Activated T-helper 2 cell treated with anti-CD3 and anti-CD28 coated beads, Interferon-gamma antibody, Interleukin-2, Interleukin-4, amounts not matched to agents 10 μg/mL and 5 μg/mL and 100 μg/mL, durations not matched to agents 14 hours and 24 hours and 36 hours (primary cell): ENCODE measurements at places on chromosomes 1 and 21. TPM values are rescaled to one million over a fixed set of nuclear protein-coding genes. Genes with fewer than 3 reads are reported as not detected.
A peak's percentile ranks its signal among the peaks of the same experiment; 100 is the strongest.

DNA sequence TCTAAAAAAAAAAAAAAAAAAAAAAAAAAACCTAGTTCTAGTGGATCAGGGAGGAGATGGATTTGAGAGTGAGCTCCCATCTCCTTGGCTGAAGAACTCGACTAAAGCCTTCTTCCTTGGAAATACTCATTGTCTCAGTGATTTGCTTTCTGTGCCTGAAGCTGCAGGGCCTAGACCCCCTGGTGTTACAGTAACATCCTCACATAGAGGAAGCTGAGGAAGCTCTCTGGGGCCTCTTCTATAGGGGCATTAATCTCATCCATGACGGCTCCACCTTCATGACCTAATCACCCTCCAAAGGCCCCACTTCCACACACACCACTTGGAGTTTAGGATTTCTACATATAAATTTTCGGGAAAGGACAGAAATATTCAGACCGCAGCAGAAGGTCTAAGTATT is 95.9 kb upstream of the ETS2 start:
- no peaks in the 10 kb centered on the region for H3K4me1 ChIP-seq
- no peaks in the 10 kb centered on the region for H3K36me3 ChIP-seq
- peaks cover 34% of the 10 kb centered on the region for H3K27me3 ChIP-seq
- no peak overlapping the region for H3K27ac ChIP-seq
- DNase-seq = no peak
- no peak overlapping the region for H3K4me3 ChIP-seq

DNA sequence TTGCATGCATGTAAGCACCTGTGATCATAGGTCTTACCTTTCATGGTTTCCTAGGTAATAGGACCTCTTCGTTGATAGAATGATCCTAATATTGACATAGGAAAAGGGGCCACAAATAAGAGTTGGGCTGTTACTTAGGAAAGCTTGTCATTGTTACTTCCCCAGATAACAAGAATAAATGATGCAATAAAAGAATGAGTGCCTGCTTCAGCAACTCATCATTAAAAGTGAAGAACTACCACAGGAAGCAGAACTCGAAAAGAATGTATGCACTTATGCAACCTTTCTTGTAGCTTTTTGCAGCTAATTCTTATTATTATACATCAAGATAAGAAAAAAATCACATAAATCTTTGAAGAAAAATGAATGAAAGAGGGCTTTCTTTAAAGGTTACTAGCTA is 548.6 kb downstream of the LTN1 start:
- no peak overlapping the region for H3K4me3 ChIP-seq
- no peaks in the 10 kb centered on the region for H3K36me3 ChIP-seq
- no peaks in the 10 kb centered on the region for H3K27me3 ChIP-seq
- H3K27ac ChIP-seq = no peak overlapping the region
- peaks cover 2% of the 10 kb centered on the region for H3K4me1 ChIP-seq
- DNase-seq = no peak

GRCh38 chr1:79638382-79638781 is 631.9 kb upstream of the ADGRL4 start:
- H3K27ac ChIP-seq = no peak overlapping the region
- DNase-seq = no peak
- no peaks in the 10 kb centered on the region for H3K4me1 ChIP-seq
- no peaks in the 10 kb centered on the region for H3K36me3 ChIP-seq
- H3K27me3 ChIP-seq = no peaks in the 10 kb centered on the region
- H3K4me3 ChIP-seq = no peak overlapping the region

DNA sequence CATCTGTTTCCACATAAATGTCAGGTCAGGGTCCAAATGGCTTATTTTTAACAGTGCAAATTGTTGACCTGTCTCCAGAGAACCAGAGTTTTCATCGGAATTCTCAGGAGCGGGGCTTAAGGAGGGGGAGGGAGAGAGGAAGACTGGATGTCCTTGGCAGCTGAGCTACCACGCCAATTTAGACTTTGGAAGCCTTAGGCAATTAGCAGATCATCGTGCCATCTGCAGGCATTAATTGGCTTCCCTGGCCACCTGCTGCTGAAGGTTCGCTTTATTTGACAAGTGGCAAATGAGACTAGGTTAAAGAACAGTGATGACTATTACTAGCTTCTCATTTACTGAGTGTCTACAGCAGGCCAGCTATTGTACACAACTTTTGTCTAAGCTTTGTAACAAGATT is 43.7 kb downstream of the HLX start:
- no peaks in the 10 kb centered on the region for H3K36me3 ChIP-seq
- DNase-seq = no peak
- H3K4me3 ChIP-seq = no peak overlapping the region
- no peaks in the 10 kb centered on the region for H3K27me3 ChIP-seq
- no peak overlapping the region for H3K27ac ChIP-seq

DNA sequence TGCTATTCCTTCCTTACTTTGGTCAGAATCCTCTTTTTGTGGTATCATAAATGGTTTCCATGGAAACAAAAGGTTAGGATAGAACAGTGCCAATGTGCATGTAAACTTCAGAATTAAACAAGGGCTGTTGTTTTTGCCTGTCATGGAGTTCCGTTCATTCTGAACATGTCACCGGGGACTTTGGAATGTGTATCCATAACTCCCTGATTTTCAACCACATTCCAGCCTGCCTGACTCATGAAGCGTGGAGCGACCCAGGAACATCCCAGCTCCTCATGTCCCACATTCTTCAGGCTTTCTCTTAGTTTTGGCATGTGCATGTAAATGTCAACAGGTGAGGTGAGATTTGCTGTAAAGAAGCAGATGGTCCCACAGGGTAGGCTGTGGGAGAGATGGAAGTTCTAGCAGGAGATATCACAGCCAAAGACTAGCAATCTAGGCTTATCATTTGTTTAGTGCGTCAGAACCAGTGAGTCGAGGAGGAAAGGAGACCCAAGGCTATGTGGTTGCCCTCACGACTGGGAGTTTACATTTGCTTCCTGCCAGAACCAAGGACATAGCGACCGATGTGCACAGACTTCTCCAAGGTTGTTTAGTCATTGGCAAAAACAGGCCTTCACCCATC is 23.0 kb upstream of the DNAJC11 start:
- H3K27ac ChIP-seq = no peak overlapping the region
- H3K36me3 ChIP-seq = no peaks in the 10 kb centered on the region
- no peaks in the 10 kb centered on the region for H3K4me1 ChIP-seq
- H3K4me3 ChIP-seq = no peak overlapping the region

DNA sequence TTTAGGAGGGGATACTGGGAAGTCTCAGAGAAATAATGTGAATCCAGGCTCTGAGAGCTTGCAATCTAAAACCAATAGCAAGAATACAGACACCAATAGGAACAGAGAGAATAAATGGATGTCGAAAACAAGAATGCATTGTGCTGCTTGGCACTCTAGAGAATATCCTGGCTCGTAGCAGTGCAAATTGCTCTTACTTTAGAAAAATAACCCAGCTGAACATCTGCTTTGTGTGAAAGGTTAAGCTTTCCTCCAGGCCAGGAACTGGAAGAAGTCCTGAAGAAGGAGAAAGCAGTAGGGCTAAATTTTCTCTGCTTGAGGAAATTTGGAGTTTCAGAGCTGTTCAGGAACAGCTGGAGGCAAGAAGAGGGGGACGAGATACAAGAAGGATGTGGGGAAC is 382.3 kb downstream of the HHIPL2 start:
- H3K27me3 ChIP-seq = no peaks in the 10 kb centered on the region
- H3K4me1 ChIP-seq = no peaks in the 10 kb centered on the region
- H3K36me3 ChIP-seq = no peaks in the 10 kb centered on the region
- no peak overlapping the region for H3K27ac ChIP-seq
- no peak overlapping the region for H3K4me3 ChIP-seq

DNA sequence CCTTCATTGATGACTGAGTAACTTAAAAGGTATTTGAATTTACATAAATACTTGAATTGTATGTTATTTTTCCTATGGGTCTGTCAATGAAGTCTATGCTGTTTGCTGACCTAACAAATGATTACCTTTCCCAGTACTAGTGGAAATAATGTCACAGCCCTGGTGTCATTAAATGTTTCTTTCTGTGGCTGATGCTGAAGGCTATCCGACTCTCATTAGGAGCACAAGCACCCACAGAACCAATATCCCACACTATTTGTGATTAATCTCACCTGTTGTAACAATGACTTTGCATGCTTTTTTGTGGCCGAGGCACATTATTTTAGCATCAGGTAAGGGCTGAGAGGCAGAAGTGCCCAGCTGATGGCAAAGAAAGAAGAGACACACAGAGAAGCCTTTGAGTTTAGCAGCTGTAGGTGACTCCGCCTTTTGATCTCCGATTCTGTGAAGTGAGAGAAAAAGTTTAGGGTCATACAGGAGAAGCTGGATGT is 25.8 kb upstream of the TRIM45 start:
- H3K4me1 ChIP-seq = no peaks in the 10 kb centered on the region
- H3K27ac ChIP-seq = no peak overlapping the region
- no peak overlapping the region for H3K4me3 ChIP-seq
- H3K27me3 ChIP-seq = peaks cover 16% of the 10 kb centered on the region
- no peak for DNase-seq

- H3K27ac ChIP-seq = peak overlapping the region; percentile 97
- H3K4me1 ChIP-seq = peaks cover 71% of the 10 kb centered on the region
- no peak for DNase-seq
- H3K36me3 ChIP-seq = peaks cover 69% of the 10 kb centered on the region
- H3K4me3 ChIP-seq = peak overlapping the region; percentile 41
Measured at GRCh38 chr1:26278303-26278702, 1.6 kb upstream of the SH3BGRL3 start.

DNA sequence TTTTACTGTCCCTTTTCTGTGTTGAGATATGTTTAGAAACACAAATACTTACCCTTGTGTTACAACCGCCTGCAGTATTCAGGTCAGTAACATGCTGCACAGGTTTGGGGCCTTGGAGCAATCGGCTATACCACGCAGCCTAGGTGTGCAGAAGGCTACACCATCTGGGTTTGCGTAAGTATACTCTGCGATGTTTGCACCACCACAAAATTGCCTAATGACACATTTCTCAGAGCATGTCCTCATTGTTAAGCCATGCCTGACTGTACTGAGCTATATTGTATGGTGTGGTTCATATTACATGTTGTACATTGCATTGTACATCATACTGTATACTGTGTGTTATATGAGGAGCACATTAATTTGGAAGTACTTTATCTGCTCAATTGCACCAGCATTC is 247.4 kb downstream of the RHOU start:
- no peaks in the 10 kb centered on the region for H3K4me1 ChIP-seq
- H3K27me3 ChIP-seq = no peaks in the 10 kb centered on the region
- DNase-seq = no peak
- no peak overlapping the region for H3K4me3 ChIP-seq
- no peak overlapping the region for H3K27ac ChIP-seq

DNA sequence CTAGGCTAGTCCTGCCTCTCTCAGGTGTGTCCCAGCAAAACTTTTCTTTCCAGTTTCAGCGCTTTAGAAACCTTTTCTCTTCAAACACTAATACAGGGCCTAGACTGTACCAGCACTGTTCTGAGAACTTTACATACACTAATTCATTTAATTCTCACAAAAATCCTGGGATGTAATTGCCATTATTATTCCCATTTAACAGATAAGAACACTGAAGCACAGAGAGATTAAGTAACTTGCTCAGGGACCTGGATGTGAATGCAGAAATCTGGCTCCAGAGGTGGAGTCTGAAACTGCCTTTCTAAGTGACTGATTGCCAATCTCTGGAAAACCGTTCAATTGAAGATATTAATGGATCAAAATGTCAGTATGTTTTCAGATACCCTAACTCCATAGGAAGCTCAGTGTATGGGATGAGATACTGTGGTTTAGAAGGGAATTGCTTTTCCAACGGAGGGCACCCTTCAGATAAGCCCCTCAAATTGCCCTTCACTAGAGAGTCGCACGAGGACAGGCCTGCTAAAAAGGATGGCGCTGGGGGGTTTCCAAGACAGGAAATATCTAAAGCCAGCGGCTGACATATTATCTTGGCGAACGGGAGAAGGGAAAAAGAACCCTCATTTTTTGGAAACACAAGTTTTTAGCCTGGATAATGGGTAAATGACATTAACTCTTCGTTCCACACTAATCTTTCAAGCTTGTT is 698 bp upstream of the UCK2 start:
- H3K27me3 ChIP-seq = peaks cover 8% of the 10 kb centered on the region
- no peak for DNase-seq
- H3K4me3 ChIP-seq = peak overlapping the region; percentile 73
- H3K36me3 ChIP-seq = peaks cover 24% of the 10 kb centered on the region
- peaks cover 20% of the 10 kb centered on the region for H3K4me1 ChIP-seq
- peak overlapping the region; percentile 60 for H3K27ac ChIP-seq

GRCh38 chr1:177914603-177915002 is 55.3 kb downstream of the SEC16B start:
- no peak overlapping the region for H3K27ac ChIP-seq
- H3K36me3 ChIP-seq = no peaks in the 10 kb centered on the region
- DNase-seq = no peak
- H3K4me3 ChIP-seq = no peak overlapping the region

DNA sequence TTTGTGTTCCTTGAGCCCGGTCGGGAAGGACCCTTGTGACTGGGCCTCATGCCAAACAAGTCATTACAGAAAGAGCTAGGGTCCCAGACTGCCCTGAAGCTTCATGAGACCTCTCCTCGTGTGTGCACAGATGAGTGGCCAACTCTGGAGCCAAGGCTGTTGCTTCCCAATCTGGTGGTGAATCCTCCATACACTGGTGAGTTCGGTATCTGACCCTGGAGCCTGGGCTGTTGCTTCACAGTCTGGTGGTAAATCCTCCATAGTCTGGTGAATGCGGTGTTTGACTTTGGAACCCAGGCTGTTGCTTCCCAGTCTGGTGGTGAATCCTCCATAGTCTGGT is 737.8 kb downstream of the MATN1 start:
- no peak overlapping the region for H3K27ac ChIP-seq
- no peak overlapping the region for H3K4me3 ChIP-seq
- H3K36me3 ChIP-seq = no peaks in the 10 kb centered on the region
- DNase-seq = no peak
- H3K27me3 ChIP-seq = no peaks in the 10 kb centered on the region
- no peaks in the 10 kb centered on the region for H3K4me1 ChIP-seq

DNA sequence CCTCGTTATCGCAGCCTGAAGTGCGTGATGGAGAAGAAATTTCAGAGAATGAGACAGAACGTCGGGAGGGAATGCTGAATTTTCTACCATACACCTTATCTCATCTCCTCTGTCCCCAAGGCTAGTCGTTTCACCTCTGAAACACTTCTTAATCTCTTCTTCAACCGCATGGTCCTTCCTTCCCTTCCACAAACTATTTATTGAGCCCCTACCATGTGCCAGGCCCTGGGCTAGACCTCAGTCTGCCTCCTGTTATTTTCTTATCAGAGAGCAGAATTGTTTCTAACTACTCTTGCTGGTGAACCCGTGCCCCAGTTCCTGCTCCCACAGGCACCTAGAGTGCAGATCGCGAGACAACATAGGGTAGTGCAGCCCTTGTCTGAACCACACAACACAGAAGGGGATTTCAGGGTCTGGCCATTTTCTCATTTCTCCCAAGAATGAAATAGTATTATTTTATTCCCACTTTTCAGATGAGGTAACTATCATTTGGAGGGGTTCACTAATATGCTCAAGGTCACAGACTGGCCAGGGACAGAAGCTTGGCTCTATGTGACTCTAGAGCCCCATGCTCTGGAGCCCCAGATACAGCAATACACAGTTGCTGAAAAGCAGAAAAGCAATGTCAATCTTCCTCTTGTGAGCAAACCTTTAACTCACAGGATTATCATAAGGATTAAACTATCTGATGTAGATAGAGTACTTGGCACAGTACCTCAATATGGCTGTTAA is 598 bp upstream of the ADIPOR1 start:
- H3K4me3 ChIP-seq = peak overlapping the region; percentile 94
- H3K4me1 ChIP-seq = peaks cover 26% of the 10 kb centered on the region
- no peak for DNase-seq
- H3K27ac ChIP-seq = peak overlapping the region; percentile 58

The ST6GALNAC3 gene
- 0.53 TPM in 1 of 2 replicates, not detected in the other for total RNA-seq

The FAM3B gene
- total RNA-seq = not detected in 2 replicates

The EPHA2 gene
- total RNA-seq = not detected in 2 replicates

The FNDC5 gene
- not detected in 2 replicates for total RNA-seq

The KCNJ15 gene
- 0.27 and 0.60 TPM in 2 replicates for total RNA-seq

The BRDT gene
- total RNA-seq = not detected in 2 replicates

The HMGCS2 gene
- total RNA-seq = not detected in 2 replicates

The LAX1 gene
- 14.2 and 14.9 TPM in 2 replicates for total RNA-seq

The LCE2B gene
- not detected in 2 replicates for total RNA-seq

The CAMK1G gene
- not detected in 2 replicates for total RNA-seq

The MXRA8 gene
- 0.21 TPM in 1 of 2 replicates, not detected in the other for total RNA-seq
